ENCODE measurements at places on chromosomes 2 and 18. TPM values are rescaled to one million over a fixed set of nuclear protein-coding genes. Genes with fewer than 3 reads are reported as not detected.

Gene DLX1
- total RNA-seq = not detected

Gene M1AP
- total RNA-seq = not detected

Gene RGPD3
- 0.26 TPM for total RNA-seq

Gene TEX44
- not detected for total RNA-seq

Gene KCNS3
- not detected for total RNA-seq

Gene RIT2
- not detected for total RNA-seq

DNA sequence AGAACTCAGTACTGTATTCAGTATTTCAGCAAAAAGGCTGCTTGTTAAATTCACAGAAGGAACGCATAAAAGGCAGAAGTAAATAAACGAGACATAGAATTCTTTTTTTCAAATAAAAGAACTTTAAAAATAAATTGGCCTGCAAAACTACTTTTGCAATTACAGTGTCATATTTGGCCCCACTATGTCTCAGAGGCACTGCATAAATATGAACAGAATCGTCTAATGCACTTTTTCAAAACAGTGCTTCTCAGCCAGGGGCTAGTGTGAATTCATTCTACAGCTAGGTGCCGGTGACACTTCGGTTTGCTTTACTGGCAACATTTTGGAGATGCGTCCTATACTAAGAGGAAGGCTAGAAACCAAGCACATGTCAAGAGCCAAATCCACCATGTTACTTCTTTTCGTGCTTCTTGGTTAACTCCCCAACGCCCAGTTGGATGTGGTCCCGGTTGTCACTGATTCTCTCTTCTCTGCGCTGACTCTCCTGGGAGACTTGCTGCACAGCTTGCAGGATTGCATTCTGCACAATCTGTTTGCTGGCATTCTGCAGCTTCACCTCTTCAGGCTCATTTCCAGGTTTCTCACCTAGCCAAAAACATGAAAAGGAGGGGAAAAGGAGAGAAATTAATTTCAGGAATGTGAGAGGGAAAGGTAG is 51.8 kb downstream of the AKAIN1 start:
- ATAC-seq = no peak

GRCh38 chr2:43158259-43158880 is 68.0 kb downstream of the ZFP36L2 start:
- ATAC-seq = peak; percentile 61

GRCh38 chr2:184814421-184814820 is 216.1 kb downstream of the ZNF804A start:
- no peak for ATAC-seq

DNA sequence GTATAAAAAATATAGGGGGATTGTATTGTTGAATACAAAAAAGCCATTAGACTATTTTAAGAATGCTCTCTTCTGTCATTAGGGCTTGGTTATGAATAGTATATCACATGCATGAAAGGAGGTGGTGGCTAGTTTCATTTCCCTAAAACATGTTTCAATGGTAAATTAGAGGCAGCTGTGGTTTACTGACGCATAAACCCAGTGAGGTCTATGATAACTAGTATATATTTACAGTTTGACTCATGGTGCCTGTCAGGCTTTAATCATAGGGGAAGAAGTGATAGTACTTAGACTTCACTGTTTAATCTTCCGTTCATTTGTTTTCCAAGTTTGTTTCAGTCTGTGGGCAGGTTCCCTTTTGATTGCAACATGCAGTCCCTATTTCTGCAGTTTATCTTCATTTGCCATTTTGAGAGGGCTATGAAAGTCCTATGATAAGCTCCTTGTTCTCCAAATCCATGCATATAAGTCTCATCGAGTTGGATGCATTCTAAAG is 55.1 kb upstream of the MAP4K3 start:
- ATAC-seq = peak; percentile 93

DNA sequence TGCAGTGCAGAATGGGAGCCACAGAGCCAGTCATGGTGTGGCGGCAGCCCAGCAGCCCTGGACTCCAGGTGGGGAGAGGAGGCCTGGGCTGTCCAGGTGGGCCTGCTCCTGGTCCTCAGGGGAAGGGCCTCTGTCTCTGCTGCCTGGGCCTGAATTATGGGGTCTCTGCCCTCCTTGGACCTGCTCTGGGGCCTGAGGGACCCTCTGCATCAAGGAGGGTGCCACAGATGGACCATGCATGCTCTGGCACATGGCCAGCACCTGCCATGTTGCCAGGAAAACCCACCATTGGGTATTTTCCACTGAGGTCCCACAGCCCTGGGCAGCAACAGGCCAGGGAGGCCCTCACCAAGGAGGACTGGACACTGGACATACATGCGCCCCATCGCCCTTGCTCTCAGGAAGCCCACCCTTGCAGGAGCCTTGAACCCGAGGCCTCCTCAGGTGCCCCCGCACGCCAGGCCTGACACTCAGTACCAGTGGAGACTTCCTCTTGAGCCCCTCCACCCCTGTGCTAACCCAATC is 107.1 kb downstream of the NDUFA10 start:
- ATAC-seq = no peak

- ATAC-seq = no peak
Observed at GRCh38 chr2:174878537-174879147, 114.4 kb upstream of the CHRNA1 start.

DNA sequence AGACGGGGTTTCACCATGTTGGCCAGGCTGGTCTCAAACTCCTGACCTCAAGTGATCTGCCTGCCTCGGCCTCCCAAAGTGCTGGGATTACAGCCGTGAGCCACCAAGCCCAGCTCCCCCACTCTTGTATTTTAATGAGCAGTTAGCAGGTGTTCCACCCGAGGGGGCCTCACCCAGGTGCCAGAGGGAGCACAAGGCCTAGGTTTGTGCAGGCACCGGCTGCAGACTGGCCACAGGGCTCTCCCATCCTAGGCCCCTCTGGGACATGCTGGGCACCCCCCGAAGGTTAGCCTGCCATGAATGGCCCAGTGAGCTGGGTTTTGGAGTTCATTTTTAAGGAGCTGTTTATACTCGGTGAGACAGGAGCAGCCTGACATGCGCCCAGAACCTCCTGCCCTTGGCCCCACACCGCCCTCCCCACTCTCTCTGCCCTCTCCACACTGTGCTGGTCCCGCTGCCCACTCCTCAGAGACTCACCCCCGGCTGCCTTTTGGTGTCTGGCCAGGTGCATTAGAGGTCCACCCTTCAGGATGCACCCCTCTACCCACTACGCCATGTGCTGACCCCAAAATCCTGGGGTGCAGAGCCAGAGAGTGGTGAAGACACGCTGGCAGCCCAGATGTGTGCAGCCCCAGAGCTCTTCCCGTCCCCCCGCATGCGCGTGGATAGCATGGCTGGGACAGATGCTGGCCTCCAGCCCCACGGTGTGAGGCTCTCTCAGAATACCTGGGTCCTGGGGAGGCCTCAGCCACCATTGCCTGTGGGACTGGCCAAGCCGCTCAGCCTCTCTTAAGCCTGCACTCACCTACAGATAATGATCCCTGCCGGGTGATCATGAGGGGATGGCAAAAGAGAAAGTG is 11.2 kb upstream of the KLF11 start:
- no peak for ATAC-seq

DNA sequence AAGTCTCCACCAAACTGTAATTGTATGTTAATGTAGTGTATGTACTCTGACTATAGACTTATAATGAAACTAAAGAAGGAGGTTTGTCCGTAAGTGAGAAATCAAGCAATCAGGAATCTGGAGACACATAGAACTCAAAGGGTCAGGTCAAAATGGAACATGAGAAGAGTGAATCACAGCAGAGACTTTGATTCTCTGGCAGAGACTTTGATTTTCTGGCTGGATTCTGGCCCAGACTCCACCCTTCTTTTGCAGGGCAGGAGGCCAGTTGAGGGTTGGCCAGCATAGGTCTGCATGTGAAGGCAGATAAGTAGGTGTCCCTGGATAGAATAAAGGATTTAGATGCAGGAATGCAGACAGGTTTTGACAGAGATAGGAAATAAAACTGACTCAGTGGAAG is 11.0 kb upstream of the NCKAP5 start:
- no peak for ATAC-seq

DNA sequence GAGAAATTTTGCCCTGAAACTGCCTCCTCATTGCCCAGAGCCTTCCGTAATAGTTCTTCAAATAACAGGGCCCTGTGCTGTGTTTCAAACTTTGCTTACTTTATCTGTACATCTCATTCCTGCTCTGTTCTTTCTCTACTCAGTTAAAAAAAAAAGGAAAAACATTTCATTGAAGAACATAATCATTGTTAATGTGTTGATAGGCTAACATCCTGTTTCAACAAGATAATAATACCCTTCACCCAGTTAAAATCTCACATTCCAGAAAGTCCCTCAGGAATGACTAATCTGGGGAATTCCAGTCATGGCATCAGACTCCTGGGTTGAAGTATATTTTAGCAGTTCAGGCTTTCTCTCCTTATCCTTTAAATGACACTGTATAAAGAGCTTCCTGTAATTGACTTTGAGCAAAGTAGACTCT is 45.6 kb upstream of the ITGAV start:
- peak; percentile 26 for ATAC-seq

DNA sequence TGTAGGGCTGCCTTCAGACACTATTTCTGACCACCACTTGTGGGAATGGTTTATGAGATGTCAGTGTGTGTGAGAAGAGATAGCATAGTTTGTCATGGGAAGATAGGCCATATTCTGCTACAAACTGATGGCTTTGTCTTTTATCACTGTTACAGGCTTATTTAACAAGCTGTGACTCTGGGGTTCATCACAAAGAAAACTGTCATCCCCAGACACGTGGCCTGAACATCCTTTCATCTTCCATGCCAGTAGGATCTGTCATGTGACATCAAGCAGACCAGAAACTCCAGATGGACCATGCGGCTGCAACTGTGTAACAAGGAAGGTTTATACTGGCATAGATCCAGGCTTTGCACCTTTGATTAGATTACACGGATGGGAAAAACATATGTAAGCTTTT is 128.6 kb upstream of the KCNH7 start:
- no peak for ATAC-seq

GRCh38 chr2:113225263-113226259 is 51.8 kb downstream of the PSD4 start:
- no peak for ATAC-seq

DNA sequence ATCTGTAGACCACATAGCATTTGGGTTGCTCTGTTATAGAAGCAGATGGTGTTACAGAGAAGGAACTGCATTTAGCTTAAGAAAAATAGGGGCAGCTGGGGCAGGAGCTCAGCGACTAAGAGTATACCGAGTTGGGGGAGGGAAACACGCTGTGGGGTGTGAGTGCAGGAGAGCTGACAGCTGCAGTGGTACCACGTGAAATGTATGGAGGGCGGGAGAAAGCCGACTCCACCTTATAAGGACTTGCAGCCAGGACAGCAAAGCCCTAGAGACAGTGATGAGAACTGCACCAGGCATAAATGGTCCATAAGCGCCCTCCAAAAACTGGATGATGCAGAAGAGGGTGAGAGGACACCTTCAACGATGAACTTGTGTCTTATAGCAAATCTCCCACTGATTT is 237.6 kb downstream of the PRKCE start:
- peak; percentile 70 for ATAC-seq

- ATAC-seq = no peak
Observed at GRCh38 chr2:112730791-112731190, 10.0 kb downstream of the NT5DC4 start.

GRCh38 chr18:45719106-45719505 is 4.9 kb upstream of the SLC14A1 start:
- ATAC-seq = no peak

- ATAC-seq = peak; percentile 50
Observed at GRCh38 chr2:69943000-69943842, 18.2 kb downstream of the ASPRV1 start.

DNA sequence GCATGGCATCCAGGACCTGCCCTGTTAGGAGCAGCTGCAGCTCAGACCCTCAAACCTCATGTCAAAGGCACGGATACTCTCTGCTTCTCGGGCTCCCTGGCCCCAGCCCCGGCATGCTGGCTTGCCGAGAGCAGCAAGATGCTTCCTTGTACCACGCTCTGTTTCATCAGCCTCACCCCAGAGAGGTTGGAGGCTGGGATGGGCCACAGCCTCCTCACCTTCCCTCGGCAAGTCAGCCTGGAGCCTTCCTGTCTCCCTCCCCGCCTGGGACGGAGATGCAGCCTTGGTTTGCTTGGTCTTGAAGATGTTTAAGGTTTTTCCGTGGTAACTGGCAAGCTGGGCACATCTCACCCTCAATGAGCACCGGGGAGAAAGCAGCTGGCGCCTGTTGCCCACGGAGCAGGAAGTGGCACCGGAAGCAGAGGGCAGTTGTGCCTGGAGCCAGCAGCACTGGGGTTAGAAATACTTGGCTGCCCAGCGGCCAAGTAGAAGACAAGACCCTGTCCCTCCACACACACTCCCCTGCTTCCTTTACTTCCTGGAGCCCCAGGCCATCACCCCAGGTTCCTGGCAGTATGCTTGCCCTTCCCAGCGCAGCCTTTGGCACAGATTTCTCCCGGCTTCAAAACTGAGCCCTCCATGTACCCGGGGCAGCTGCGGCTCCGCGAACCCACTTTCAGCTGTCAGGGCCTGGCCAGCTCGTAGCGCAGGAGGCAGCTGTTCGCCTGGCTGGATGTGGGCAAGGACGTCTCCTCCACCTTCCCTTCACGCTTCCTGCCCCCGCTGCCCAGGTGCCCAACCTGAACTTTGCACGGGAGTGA is 17.4 kb downstream of the FBLN7 start:
- ATAC-seq = peak; percentile 55

DNA sequence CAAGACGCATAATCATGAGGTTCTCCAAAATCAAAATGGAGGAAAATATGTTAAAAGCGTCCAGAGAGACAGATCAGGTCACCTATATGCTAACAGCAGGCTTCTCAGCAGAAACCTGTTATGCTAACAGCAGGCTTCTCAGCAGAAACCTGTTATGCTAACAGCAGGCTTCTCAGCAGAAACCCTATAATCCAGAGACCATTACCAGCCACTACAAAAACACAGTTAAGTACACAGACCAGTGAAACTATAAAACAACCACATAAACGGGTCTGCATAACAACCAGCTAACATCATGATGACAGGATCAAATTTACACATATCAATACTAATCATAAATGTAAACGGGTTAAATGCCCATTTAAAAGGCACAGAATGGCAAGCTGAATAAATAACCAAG is 1548.4 kb upstream of the TMEFF2 start:
- no peak for ATAC-seq

GRCh38 chr18:68893354-68893753 is 95.5 kb downstream of the CCDC102B start:
- ATAC-seq = no peak

- no peak for ATAC-seq
Observed at GRCh38 chr2:54881759-54882158, 158.3 kb downstream of the EML6 start.

GRCh38 chr2:203808046-203808750 is 59.4 kb upstream of the CTLA4 start:
- no peak for ATAC-seq

DNA sequence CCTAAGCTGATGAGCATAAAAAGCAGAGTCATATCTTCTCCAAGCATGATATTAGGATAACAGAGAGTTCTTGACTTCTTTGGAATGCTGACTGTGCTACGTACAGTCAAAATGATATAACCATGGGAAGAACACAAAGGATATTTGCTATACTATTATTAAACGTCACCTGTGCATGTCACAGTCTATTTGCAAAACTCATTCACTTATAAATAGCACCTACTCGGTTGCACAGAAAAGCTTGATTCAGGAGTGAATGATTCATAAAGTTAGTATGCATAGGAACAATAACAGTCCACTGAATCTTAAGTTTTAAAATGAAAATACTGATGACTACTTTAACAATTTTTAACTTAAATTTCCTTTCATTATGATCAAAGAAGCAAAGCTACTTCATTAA is 83.3 kb downstream of the SP3 start:
- no peak for ATAC-seq

GRCh38 chr2:25165992-25166875 is 2.1 kb downstream of the POMC start:
- peak; percentile 41 for ATAC-seq
